ENCODE measurements at places on chromosomes 5 and 9. TPM values are rescaled to one million over a fixed set of nuclear protein-coding genes. Genes with fewer than 3 reads are reported as not detected.

The FBLL1 gene
- total RNA-seq = 0.18 TPM

The FOXD4L4 gene
- total RNA-seq = under 0.01 TPM

DNA sequence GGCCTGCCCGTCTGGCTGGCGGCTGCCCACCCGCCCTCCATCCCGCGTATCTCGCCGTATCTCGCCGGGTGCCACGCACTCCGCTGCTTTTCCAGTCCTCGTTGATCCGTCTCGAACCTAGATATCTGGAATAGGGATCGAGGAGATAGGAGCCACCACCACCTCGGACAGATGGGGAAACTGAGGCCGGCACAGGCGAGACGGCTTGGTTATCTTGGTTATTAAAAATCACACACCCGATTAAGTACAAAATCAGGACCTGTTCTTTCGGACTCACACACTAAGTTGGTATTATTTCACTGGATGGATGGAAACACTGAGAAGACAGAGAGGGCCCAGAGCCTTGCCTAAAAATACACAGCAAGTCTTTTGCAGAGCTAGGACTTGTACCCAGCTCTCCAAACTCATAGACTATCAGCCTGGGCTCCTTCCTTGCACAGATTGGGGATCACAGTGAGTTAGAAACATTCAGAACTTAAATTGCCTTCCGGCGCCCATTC lies 678 bp downstream of the SLC26A2 start:
- H3K27ac ChIP-seq = peak overlapping the region; percentile 18
- no peaks in the 10 kb centered on the region for H3K27me3 ChIP-seq
- peaks cover 6% of the 10 kb centered on the region for H3K4me1 ChIP-seq
- H3K4me3 ChIP-seq = peak overlapping the region; percentile 87

DNA sequence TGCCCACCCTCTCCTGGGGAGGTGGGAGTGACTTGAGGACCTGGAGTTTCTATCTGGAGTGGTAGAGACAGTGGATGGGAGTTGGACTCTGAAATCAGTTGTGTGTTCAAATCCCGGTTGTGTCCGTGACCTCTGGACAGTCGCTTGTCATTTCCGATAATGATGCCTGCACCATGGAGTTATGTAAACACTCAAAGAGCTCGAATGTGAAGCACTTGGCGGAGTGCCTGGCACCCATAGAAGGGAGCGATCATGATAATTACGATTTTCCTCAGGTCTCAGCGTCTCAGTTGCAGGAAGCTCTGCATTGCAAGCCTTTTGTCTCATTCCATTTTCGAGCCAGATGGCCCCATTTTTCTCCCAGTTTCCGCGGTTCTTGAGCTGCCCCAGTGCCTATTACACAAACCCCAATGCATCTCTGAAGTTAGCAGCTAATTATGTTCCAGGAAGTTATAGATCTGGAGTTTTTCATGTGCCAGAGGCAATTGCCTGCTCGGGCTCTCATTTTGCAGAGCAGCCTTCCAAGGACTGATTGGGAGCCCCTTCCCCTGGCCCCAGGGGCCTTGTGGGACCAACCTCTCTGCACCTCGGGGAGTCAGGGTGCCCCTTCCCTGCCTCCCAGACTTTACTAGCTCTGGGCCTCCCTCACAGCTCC lies 175.5 kb upstream of the MVB12B start:
- H3K27me3 ChIP-seq = peaks cover 34% of the 10 kb centered on the region
- H3K36me3 ChIP-seq = no peaks in the 10 kb centered on the region
- no peak for DNase-seq
- no peak overlapping the region for H3K4me3 ChIP-seq

DNA sequence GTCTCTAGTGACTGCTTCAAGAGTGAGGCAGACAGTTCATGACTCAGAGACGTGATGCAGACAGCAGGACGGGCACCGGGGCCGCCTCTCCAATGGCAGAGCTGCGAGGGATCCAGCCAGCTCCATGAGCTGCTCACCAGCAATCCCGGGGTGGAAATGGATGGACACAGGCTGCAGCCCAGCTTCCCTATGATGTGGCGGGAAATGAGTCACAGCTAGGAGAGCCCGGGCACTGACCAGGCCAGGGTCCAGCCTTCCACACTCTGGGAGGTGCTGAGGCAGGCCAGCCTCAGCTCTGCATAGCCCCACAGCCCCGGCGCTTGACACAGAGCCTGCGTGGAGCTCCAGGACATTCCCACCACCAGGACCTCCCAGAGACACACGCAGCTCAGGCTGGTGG lies 244.8 kb upstream of the IRX2 start:
- H3K4me3 ChIP-seq = no peak overlapping the region
- DNase-seq = no peak
- H3K4me1 ChIP-seq = no peaks in the 10 kb centered on the region
- H3K27ac ChIP-seq = no peak overlapping the region

DNA sequence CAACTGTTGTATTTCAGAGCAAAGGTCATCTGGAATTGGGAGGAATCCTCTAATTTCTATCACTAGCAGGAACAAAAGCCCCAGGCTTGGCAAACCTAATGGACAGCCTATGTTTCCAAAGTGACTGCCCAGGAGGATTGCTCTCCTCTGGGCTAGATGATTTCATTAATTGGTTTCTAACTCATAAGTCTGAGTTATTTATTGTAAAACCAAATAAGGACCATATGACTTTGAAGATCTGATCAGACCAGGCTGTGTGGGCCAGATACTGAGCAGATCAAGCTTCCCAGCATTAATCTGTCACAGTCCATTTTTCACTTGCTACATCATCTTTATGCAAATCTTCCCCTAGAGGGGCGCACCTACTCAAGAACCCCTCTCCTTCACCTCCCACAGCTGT lies 125.2 kb downstream of the PRDM6 start:
- H3K36me3 ChIP-seq = no peaks in the 10 kb centered on the region
- no peak overlapping the region for H3K27ac ChIP-seq
- H3K27me3 ChIP-seq = no peaks in the 10 kb centered on the region
- peaks cover 6% of the 10 kb centered on the region for H3K4me1 ChIP-seq
- no peak overlapping the region for H3K4me3 ChIP-seq
- DNase-seq = no peak

- no peak overlapping the region for H3K4me3 ChIP-seq
- H3K27me3 ChIP-seq = peaks cover 18% of the 10 kb centered on the region
- DNase-seq = no peak
- no peaks in the 10 kb centered on the region for H3K4me1 ChIP-seq
- no peak overlapping the region for H3K27ac ChIP-seq
Observed at GRCh38 chr5:31860726-31861433, 221.9 kb downstream of the PDZD2 start.

- H3K27me3 ChIP-seq = peaks cover 15% of the 10 kb centered on the region
- H3K4me1 ChIP-seq = no peaks in the 10 kb centered on the region
- DNase-seq = peak; percentile 25
Observed at GRCh38 chr5:17406423-17406838, 91.6 kb upstream of the TAF11L2 start.

GRCh38 chr5:165370794-165371193 lies 1865.4 kb downstream of the MAT2B start:
- H3K27me3 ChIP-seq = no peaks in the 10 kb centered on the region
- H3K4me1 ChIP-seq = no peaks in the 10 kb centered on the region
- H3K36me3 ChIP-seq = no peaks in the 10 kb centered on the region
- no peak overlapping the region for H3K27ac ChIP-seq

GRCh38 chr9:104795857-104796256 lies 31.9 kb downstream of the NIPSNAP3B start:
- no peaks in the 10 kb centered on the region for H3K27me3 ChIP-seq
- H3K36me3 ChIP-seq = peaks cover 69% of the 10 kb centered on the region
- H3K4me3 ChIP-seq = no peak overlapping the region
- no peak overlapping the region for H3K27ac ChIP-seq
- DNase-seq = no peak

Measured in IMR-90 (cell line).